ENCODE measurements at places on chromosomes 2 and 18.

GRCh38 chr2:129798301-129798581 is 181.2 kb upstream of the RAB6C start:
- DNase-seq = no peak

- DNase-seq = no peak
Observed at GRCh38 chr2:63675026-63675425, 86.3 kb downstream of the MDH1 start.

DNA sequence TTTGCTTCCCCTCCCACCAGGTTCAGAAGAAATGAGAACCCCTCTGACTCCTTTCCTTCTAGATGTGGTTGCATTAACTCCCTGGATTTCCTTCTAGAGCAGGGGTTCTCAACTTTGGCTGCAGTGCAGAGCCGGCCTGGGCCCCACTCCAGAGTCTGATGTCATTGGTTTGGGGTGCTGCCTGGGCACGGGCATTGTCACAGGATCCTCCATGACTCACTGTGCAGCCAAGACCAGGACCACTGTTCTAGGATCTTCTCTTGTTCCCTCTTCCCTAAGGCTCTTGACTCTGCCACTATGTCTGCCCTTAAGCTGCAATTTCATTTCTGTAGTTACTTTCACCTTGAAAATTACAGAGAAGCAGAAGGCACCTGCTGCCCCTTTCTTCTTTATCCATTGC is 31.8 kb downstream of the TBC1D8 start:
- DNase-seq = no peak

GRCh38 chr2:75276093-75277029 is 77.0 kb upstream of the TACR1 start:
- no peak for DNase-seq

DNA sequence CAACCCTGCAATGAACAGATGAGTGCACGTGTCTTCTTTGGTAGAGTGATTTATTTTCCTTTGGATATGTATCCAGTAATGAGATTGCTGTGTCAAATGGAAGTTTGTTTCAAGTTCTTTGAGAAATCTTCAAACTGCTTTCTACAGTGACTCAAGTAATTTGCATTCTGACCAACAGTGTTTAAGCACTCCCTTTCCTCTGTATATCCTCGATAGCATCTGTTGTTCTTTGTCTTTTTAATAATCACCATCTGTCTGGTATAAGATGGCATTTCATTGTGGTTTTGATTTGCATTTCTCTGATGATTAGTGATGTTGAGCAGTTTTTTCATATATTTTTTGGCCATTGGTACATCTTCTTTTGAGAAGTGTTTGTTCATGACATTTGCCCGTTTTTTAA is 1608.3 kb upstream of the ZEB2 start:
- DNase-seq = no peak

DNA sequence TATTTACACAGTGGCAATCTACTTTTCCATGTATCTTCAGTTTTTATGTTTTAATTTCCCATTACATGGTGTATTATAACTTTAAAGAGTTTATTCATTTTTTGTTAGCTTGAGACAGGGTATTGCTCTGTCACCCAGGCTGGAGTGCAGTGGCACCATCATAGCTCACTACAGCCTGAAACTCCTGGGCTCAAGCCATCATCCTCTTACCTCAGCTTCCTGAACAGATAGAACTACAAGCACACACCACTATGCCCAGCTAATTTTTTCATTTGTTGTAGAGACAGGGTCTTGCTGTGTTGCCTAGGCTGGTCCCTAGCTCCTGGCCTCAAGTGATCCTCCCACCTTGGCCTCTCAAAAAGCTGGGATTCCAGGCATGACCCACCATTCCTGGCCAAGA is 66.8 kb downstream of the COA5 start:
- DNase-seq = no peak

DNA sequence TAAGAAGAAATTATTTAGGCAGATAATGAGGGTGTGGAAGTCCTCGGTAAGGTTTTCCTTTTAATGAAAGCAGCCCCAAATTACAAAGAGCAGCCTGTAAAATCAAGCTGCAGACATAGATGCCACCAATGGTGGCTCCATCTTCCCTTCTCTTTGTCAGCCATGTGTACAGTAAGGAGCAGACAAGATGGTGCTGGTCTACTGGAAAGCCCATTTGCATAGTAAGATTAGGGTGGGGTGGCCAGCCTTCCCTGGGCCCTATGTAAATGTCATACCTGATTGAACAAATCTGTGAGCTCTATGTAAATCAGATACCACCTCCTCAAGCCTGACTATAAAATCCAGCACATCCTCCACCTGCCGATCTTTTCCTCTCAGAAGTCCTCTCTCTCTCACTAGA is 154.4 kb upstream of the SERTAD2 start:
- DNase-seq = no peak

DNA sequence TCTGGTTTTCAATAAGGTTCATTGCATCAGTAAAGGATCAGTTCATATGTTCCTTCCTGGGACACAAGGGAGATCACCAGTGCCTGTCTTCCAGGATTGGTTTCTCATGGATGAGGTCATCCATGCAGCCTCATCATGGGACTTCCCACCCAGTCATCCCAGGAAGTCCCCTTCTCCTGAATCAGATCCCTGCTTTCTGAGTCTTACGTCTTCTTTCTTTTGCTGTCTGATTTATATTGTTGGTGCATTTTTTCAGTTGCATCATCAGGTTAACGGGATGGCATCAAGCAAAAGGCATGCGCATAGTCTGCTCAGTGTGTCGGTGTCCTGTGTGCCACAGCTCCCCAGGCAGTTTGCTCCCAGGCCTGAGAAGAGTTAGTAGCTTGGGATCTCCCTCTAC is 105.9 kb downstream of the SOX11 start:
- no peak for DNase-seq

GRCh38 chr2:178359192-178359912 is 91.6 kb downstream of the PRKRA start:
- no peak for DNase-seq

DNA sequence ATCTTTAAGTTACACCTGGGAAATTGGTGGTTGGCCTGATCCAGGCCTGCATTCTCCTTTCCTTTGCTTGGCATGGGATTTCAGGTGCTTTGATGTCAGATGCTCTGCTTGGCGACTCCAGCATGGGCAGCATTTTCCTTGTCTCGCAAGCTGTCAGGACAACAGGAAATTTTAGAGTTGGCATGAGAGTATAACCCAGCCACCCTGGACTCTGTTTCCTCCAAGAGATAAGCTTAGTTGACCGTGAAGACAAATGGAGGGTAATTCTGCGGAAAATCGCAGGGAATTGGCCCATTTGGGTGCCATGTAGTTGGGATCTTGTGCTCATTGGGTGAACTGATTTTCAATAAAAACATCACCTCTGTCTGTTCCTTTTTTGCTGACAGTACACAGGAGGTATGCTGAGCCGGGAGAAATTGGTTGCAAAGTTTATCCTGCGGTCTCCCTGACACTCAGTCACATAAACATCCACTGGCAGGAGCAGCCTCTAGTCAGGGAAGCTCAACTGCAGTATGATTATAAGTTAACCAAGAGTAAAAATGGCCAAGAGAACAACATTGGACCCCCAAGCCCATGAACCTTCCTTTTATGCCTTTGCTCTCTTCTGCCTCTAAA is 409.9 kb downstream of the SETBP1 start:
- no peak for DNase-seq

GRCh38 chr2:98869272-98869641 is 66.8 kb downstream of the CRACDL start:
- no peak for DNase-seq

DNA sequence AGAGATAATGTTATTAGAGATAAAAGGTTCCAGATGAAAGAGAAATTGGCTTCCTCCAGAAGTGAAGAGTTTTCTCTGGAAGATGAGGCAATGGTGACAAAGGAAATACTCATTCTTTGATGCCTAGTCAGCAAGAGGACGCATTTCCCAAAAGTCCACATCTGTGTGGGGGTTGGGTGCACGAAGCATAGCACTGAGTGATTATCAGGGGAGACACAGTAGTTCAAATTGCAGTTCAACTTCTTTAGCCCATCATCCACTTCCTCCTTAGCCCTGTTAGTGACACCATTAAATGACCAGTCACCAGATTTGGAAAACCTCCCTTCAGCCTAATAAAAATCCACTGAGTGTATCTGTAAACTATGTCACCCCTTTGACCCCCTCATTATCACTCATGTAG is 80.9 kb upstream of the PHLPP1 start:
- DNase-seq = no peak

DNA sequence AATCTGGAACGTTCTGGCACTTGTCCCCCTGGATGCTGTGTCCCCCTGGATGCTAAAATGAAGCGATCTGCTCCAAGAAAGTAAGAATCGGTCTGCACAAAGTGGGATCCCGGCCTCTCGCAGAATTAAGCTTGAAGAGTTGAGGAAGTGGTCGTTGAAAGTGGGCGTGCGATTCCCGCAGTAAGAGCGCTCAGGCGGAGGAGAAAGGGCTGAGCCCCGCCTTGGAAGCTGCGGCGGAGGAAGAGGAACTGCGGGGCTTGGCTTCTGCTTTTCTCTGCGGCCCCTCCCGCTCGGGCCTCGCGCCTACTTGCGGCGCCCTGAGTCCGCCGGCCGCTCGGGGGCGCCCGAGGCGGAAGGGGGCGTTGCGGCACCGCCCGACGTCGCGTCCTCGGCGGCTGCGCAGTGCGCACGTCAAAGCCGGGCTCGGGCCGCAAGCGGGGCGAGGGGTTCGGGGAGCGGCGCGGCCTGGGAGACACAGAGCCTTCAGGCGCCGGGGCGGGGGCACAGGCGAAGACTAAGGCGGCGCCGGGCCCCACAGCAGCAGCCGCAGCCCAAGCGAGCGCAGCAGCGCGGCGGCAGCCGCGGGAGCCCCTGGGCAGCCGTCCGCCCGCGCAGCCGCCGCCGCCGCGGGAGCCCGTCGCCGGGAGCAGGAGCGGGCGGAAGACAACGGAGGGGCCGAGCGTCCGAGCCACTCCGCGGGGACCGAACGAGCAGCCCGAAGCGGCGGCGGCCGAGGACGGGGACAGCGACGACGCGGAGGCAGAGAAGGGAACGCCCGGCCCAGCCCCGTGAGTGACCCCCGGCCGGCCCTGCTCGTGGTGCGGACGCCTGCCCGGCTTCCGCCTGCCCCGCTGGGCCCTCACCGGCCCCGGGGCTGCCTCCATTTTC is at the start of gene CAB39:
Gene CAB39 (plus strand): TSS at position 400 of the 888 bp plus-strand sequence. CDS start 47,160 bp downstream, outside the sequence.
- peak; percentile 89 for DNase-seq

- no peak for DNase-seq
Observed at GRCh38 chr2:57373530-57373929, 673.1 kb upstream of the VRK2 start.

GRCh38 chr2:201574766-201575165 is 68.5 kb downstream of the TMEM237 start:
- no peak for DNase-seq

GRCh38 chr2:221097949-221098348 is 474.2 kb downstream of the EPHA4 start:
- DNase-seq = no peak

- no peak for DNase-seq
Observed at GRCh38 chr18:7658701-7659100, 91.6 kb downstream of the PTPRM start.

DNA sequence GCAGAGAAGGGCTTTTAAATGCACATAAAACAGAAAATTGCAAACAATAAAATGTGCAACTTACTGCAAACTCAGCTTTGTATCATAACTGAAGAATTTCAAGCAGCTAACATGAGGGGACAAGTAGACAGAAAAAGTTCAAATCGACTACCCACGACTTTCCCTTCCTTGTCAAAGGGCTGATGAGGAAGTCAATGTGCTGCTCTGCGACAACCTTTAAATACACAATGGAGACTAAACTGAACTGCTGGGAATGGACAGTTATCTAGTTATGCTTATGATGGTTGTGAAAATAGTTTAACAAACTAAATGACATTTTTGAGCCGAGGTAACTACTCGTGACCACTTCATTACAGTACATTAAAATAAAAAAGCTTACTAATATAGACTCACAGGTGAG is 84.1 kb downstream of the INO80D start:
- no peak for DNase-seq

GRCh38 chr18:6270771-6271216 is 143.9 kb downstream of the L3MBTL4 start:
- DNase-seq = no peak

DNA sequence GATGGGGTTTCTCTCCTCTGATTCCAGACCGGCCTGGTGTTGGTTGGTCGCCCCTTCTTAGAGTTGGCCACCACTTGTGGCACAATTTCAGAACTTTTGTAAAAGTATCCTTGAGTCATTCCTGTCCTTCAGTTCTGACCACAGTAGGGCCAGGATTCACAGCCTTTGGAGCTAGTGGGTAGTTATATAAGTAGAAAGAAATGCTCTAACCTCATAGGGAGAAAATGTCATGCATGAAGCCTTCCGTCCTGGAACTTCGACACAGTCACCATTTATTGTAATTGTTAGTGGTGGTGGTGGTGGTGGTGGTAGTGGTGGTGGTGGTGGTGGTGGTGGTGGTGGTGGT is 65.4 kb downstream of the EPAS1 start:
- DNase-seq = no peak

- DNase-seq = no peak
Observed at GRCh38 chr18:58429442-58429841, 199.4 kb downstream of the ALPK2 start.

- no peak for DNase-seq
Observed at GRCh38 chr2:232488721-232489300, 1.2 kb upstream of the ECEL1 start.

DNA sequence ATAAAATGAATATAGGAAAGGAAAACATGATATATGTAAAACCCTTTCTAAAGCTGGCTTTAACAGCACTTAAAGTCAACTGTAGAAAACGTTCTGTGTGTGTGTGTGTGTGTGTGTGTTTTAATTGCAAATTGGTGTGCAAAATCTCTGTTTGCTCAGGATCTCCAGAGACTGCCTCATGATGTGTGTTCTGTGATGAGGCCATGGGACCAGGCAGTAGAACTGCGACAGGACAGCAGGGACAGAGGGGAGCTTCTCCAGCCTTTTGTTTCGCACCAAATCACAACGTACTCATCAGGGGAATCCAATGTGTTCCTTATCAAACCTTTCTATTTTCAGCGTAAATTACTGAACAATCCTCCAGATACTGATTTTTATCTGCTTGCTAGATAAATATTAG is 66.7 kb downstream of the NXPH2 start:
- no peak for DNase-seq

- DNase-seq = no peak
Observed at GRCh38 chr2:29159125-29159524, 43.9 kb downstream of the CLIP4 start.

- DNase-seq = no peak
Observed at GRCh38 chr2:217204358-217204757, 344.5 kb upstream of the TNP1 start.

DNA sequence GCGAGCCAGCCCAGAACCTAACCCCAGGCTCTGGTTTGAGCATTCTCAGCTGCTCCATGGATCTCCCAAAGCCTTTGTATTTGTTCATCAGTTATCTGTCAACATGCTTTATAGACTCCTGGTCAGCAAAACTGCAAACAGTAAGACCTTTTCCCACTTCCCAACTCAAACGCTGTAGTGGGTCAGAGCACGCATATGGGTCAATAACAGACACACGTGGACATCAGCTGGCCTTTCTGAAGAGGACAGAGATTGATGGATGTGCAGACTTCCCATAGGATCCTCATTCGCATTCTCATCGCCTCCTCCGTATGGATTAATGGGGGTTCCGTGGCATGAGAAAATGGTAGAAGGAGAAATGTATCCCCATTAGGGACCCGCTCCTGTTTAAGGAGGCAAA is 508.1 kb downstream of the EIPR1 start:
- no peak for DNase-seq
